SJCRH30 (cell line): ENCODE measurements at places on chromosomes 12 and 14. TPM values are rescaled to one million over a fixed set of nuclear protein-coding genes. Genes with fewer than 3 reads are reported as not detected.

Gene E2F7
- 31.4 and 32.7 TPM in 2 replicates for total RNA-seq

Gene ZBTB42
- 0.38 and 0.48 TPM in 2 replicates for total RNA-seq

Gene DPY19L2
- total RNA-seq = 3.6 and 4.4 TPM in 2 replicates

Gene KCNK13
- 1.3 and 2.0 TPM in 2 replicates for total RNA-seq

Gene OR11H12
- total RNA-seq = 0.23 TPM in 1 of 2 replicates, not detected in the other

Gene PTGDR
- total RNA-seq = not detected in 2 replicates

Gene HVCN1
- total RNA-seq = 2.7 and 2.8 TPM in 2 replicates

Gene OR4L1
- not detected in 2 replicates for total RNA-seq

Gene MYO1H
- not detected in 2 replicates for total RNA-seq

Gene RNASE4
- total RNA-seq = 0.69 and 0.71 TPM in 2 replicates

Gene DLK1
- total RNA-seq = 0.20 and 0.28 TPM in 2 replicates

Gene CARMIL3
- total RNA-seq = 0.20 and 0.40 TPM in 2 replicates
